ENCODE measurements at places on chromosomes 2 and 18.

- no peak for DNase-seq
These were observed 84.7 kb upstream of the LAPTM4A start for GRCh38 chr2:20136149-20136548.

DNA sequence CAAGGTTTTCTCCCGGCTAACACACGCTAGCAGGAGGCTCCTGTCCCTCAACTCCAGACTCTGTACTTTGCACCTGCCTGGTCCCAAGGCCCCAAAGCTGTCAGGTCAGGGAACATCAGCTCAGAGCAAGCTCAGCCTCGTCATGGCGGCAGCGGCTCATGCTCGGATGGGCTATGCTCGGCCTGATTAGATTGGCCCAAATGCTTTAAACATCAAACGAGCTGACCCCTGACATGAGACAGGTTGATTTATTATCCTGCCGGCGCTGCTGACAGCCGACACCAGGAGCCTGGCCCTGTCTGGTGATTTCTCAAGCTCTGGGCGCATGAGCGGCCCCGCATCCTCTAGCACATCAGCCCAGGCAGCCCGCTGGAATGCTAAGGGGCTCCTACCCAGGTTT, 436.4 kb downstream of the EIPR1 start:
- no peak for DNase-seq

- no peak for DNase-seq
These were observed 315.8 kb upstream of the PIK3C3 start for GRCh38 chr18:41639218-41639617.

GRCh38 chr2:27914041-27914804, 23.7 kb downstream of the BABAM2 start:
- DNase-seq: no peak

DNA sequence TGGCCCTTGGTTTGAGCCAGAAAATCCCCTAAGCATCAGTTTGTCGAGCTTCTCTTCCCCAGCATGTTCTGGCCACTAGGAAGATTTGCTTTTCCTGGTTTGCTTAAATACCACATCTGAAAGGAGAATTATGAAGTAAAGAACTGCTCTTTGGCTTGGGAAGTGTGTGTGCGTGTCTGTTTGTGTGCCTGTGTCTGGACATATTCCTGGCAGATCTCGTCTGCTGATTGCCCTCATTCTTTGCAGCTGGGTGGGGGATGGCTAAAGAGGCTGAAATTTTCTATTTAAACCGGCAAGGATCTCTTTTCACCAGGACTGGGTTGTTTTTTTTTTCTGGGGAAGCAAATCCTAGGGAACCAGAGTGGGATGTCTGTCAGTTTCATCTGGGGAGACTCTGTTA, 57.3 kb upstream of the MBOAT2 start:
- no peak for DNase-seq

DNA sequence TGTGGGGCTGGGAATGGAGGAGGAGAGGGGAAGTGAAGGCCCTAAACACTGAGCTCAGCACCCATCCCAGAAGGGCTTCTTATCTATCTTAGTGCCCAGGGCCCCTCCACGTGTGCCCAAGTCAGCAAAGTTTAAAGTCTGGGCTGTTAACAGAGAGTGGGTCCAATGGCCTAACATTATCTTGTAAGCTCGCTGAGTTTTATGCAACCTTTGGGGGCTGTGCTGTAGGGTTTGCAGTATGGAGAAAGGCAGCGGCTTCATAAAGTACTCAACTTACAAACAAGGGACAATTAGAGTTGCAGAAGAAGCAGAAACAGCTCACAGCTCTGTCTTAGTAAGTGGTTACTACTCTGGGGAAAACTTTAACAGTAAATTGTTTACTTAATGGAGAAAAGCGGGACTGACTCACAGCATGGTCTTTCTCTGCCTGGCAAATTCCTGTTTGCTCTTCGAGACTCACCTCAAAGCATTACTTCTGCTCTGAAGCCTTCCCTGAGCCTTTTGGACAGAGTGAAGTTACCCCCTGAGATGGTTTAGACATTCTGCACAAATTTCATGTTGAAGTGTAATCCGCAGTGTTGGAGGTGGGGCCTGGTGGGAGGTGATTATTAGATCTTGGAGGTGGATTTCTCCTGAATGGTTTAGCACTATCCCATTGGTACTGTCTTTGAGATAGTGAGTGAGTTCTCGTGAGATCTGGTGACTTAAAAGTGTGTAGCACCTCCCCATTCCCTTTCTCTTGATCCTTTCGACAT, 9.0 kb downstream of the ENOSF1 start:
- peak; percentile 50 for DNase-seq

DNA sequence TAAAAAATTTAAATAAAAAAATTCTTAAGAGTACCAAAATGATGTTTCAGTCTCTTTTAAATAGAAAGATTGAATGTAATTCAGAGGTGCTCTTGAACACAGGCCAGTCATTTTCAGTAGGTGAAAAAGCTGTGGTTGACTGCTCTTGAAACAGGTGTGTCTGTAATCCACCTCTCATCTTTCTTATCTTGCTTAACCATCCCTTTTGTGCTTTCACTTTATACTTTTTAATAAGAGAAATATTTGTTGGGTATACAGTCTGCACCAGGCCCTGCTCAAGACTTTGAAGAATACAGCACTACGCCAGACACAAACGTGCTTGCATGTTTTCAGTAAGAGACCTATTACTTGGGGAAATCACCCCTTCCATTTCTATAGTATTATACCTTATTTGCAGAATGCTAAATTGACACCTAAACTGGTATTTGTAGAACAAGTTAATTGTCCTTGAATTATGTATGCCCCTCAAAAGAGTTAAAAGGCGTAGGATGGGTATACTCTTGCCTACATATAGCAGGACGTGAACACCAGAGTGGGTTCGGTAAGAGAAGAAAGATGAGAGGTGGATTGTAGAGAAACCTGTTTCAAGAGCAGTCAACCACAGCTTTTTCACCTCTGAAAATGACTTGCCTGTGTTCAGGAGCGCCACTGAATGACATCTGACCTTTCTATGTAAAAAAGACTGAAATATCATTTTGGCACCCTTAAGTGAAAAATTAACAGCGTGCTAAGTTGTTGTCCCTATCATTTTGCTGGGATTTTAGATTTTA, 4.0 kb upstream of the RTN4 start:
- DNase-seq: no peak

GRCh38 chr2:142966284-142966683, 88.8 kb downstream of the KYNU start:
- no peak for DNase-seq

DNA sequence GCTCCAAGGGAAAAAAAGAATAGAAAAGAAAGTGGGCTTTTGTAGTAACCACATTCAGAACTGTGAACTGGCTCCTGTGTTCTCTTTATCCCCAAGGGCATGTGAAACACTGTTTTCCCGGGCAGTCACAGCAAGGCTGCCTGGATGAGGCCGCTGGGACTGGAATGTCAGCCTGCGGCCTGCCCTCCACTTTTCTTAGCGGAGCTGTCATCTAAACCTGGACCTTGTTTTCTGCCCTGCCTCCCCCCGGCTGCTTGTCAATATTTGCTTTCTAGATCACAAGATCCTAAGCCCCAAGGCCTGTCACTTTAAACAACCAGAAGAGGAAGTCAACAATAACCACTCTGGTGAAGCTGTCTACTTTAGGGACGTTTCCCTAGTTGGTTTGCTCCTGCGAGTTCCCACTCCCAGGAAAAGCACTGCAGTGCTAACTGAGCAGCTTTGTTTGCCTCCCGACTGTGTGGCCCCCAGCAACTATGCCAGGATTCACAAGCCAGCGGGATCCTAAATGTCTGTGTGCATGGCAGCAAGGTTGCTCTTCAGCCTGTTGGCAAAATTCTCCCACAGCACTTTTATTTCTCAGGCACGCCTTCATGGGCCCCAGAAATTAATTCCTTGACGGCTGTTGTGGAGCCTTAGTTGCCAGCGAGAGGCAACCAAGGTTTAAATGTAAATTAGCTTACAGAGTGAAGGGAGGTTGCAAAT, 30.6 kb downstream of the SOWAHC start:
- DNase-seq: no peak

GRCh38 chr2:127355407-127356008, 32.3 kb downstream of the MAP3K2 start:
- no peak for DNase-seq

GRCh38 chr18:48803951-48804855, 146.6 kb downstream of the SMAD7 start:
- no peak for DNase-seq

DNA sequence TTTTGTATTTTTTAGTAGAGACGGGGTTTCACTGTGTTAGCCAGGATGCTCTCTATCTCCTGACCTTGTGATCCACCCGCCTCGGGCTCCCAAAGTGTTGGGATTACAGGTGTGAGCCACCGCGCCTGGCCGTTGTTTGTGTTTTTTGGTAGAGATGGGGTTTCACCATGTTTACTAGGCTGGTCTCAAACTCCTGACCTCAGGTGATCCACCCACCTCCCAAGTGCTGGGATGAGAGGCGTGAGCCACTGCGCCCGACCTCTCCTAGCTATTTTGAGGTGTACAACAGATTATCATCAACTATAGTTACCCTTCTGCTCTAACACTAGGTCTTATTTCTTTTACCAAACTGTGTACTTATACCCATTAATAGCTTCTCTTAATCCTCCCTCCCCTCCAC, 28.9 kb upstream of the MRPL33 start:
- DNase-seq: no peak

GRCh38 chr18:68435581-68435980, 279.3 kb downstream of the TMX3 start:
- DNase-seq: no peak

DNA sequence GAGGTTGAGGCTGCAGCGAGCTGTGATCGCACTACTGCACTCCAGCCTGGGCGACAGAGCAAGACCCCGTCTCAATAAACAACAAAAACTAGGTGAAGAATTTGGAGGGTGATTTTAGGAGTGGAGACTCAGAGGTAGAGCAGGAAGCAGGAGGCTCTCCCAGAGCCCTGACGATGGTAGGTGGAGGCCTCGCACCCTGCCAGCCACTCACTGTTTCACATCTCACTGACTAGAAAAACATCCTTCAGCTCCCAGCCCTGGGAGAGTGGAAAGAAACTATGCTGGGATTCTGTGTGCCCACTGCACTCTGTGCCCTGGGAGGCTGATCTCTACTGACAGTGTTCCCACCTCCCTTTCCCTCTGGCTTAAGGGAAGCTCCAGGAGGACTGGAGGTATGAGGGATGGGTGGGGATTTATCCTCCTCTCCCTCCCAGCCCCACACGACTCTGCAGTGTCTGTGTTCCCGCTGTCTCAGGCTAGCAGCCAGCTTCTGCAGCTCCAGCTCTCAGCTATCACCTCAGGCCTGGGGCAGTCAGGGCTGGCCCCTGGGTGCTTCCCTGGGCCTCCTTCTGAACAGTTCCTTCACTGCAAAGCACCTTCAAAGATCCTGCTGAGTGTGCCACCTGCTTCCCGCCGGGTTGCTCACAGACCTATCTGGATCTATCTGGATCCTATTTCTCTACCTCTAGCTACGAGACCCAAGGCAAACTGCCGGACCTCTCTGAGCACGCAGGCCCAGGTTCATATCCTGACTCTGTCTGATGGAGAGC, 9.6 kb downstream of the CIB4 start:
- no peak for DNase-seq

GRCh38 chr2:201575971-201576370, 67.3 kb downstream of the TMEM237 start:
- DNase-seq: no peak

GRCh38 chr2:209340522-209340921, 83.3 kb upstream of the MAP2 start:
- DNase-seq: no peak

GRCh38 chr2:117686699-117687098, 127.8 kb upstream of the DDX18 start:
- no peak for DNase-seq

- no peak for DNase-seq
These were observed 105.7 kb upstream of the KCTD1 start for GRCh38 chr18:26653943-26654615.

DNA sequence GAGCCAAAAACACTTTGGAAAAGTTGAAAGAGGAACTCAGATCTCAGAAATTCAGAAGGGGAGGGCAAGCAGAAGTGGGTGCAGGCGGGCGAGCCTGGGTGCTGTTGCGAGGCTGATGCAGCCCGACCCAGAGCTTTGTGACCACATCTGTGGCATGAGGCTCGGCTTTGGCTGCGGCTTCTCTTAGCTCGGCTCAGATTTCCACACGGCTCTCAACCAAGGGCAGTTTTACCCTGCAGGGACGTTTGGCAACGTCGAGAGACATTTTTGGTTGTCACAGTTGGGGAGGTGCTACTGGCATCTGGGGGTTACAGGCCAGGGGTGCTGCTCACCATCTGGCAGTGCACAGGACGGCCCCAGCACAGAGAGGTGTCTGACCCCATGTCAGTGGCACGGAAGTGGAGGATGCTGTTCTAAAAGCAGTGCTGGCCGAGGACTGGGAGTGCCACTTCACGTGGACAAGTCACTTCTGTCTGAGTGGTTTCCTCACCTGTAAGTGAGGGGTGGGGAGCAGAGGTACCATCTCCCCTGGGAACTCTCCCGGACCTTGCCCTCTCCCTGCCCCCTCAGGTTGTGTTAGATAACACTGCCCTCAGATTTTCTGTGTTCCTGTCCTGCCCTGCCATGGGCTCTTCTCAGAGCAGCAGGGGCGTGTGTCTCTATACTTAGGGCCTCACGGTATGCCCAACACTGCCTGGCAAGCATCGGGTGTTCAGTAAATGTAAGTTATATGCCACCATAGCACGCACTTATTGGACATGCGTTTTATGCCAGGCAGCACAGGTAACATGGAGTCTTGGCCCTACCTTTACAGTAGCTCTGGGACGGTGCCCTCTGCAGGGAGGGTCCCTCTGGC, 48.7 kb upstream of the FAHD2A start:
- no peak for DNase-seq

- no peak for DNase-seq
These were observed 54.1 kb downstream of the EIPR1 start for GRCh38 chr2:3323360-3324035.

DNA sequence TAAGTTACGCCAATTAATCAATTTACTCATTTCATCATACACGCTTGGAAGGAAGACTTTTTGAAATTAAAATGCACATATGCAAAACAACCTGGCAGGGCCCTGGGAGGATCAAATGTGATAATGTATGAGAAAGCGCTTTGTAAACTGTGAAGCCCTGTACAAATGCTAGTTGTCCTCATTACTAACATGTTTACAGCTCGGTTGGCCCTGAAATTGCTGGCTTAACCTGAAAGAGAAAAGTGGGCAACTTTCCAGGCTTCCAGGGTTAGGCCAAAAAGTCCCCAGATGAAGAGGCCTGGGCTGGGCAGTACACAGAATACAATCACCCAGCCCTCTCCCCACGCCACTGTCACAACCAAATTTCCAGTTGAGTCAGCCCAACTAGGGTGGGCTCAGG, 60.2 kb downstream of the DNMT3A start:
- no peak for DNase-seq
